ENCODE measurements at places on chromosomes 5 and 9.

DNA sequence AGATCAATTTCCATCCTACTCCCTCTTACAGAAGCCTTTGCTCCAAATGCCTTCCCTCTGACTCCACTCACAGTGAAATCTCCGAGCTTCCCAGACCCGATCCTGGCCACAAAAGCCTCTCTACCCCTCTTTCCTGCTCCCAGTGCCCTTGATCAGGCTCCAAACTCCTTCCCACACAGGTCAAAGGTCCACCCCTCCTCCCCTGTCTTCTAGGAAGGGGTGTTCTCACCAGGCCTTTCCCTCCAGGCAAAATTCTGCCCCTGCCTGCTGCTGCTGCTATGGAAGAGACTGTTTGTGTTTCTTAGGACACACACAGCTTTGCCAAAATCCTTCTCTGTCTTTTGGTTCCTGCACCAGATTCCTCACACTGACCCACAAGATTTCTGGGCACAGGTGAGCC, 85.8 kb upstream of the ALDH1A1 start:
- DNase-seq: no peak

DNA sequence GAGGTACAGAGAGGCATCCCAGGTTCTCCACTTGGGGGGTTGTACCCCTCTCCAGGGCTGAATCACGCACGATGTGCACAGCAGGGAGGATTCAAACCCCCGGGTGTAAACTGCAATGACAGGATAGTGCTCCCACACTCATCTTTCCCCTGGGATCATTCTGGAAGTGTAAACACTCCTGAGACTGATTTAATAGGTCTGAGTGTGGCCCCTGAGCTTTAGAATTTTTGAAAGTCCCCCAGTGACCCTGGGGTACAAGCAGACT, 16.5 kb downstream of the BICD2 start:
- no peak for DNase-seq

DNA sequence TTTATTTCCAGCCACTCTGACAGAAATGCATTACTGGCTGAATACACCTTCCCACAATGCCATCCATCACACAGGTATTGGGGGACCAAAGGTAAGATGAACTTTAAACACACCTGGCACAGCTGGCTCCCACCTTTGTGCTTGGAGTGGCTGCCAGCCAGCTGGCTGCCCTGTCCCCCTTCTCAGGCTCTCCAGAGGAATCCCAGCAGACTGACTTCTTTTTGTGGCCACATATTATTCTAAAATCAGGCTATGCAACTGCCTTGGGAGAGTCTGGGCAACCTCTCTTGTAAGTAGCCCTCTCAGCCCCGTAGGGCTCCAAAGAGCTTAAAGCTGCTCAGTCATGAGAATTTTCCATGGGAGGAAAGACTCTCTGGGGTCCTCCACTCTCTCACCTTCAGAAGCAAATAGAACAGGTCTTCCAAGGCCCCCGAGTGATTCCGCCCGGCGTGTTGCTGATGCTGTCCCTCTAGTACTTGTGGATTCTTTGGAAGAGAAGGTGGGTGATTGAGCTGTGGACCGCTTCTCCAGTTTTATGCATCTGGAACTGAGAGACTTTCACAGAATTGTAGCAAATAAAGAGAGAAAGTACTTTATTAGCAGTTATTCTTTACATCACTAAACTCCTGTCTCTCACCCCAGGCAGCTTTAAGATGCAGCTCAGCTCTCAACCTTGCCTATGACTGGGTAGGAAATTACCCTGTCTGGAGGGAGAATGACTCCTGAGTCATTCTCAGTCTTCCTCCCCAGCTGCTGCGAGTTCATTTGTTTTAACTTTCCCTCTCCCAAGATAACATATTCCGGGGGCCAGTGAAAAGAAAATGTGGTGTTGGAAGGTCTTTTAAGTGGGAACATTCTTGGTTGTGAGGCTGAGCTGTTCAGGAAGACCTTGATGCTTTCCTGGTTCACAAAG, 159.4 kb upstream of the PITX1 start:
- no peak for DNase-seq

DNA sequence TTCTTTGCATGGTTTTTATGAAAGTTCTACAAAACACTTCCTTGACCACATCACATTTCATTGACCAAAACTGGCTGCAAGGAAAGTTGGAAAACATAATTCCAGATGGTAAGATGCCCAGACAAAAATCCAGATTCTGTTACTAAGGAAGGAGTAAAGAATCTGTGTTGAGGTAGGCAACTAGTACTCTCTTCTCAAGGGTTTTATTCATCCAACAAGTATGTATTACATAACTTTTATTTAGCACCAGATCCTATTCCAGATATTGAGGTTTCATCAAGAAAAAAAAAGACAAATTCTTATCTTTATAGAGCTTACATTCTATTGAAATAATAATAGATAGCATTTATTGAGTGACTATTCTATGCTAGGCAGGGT, 43.2 kb upstream of the UGCG start:
- DNase-seq: no peak

GRCh38 chr5:34415559-34416198, 240.4 kb upstream of the RAI14 start:
- DNase-seq: no peak

GRCh38 chr5:135208903-135209721, 175.1 kb upstream of the PITX1 start:
- no peak for DNase-seq

GRCh38 chr9:97633859-97634490, 354 bp downstream of the NCBP1 start:
- DNase-seq: no peak

DNA sequence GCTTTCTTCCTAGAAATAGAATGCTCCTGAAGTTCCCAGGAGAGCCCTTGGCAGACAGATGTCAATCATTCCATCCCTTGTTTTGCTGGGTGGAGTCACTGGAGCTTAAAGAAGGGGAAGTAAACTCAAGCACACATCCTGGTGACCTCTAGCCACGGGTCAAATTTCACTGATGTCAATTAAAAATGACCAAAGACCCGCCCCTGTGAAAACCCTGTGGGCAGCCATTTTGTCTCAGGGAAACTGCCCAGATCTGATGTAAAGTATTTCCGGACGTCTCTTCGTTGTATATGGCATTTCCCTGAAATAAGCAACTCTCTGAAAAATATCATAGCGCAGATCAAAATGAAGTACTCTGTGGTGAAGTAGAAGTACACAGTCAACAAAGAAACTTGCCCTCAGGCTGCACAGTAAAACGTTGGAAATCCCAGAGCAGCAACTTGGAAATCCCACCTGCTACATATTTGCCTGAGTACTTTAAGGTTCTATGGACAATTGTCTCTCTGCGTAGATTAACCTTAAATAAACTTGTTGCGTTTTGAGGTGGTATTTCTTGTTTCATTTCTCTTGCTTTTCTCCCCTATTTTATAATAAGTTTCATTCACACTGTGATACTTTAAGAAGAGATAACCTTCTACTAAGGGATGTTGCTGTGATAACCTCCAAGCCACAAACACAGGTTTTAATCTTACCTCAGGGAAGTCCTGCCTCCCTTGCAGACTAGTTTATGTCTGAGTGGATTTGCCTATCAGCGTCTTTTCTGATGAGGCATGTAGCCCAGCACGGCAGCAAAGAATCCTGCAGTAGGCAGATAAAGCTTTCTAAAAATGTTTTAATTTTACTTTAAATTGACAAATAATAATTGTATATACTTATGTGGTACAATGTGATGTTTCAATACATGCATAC, 60.9 kb upstream of the PIP5K1B start:
- no peak for DNase-seq

GRCh38 chr5:178797101-178797521, 62.6 kb upstream of the ZNF354B start:
- no peak for DNase-seq

- DNase-seq: no peak
Measured at GRCh38 chr9:6575324-6576034, 70.0 kb downstream of the GLDC start.

DNA sequence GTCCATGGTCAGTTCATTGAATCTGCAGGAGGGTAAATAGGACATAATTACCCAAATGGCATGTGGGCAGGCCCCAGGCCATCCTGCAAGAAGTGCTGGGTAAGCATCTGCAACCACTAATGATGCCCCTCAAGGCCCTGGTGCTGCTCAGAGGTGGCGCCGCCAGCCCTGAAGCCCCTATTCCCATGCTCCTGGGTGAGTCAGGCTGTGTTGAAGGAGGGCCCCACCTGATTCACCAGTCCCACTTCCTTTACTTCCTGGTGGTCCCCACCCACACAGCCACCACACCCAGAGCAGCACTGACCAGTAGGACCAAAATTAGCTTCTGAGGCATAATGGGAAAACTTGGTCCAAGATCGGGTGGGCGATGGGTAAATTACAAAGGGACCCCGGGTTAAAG, 120.4 kb upstream of the SPRY4 start:
- no peak for DNase-seq

DNA sequence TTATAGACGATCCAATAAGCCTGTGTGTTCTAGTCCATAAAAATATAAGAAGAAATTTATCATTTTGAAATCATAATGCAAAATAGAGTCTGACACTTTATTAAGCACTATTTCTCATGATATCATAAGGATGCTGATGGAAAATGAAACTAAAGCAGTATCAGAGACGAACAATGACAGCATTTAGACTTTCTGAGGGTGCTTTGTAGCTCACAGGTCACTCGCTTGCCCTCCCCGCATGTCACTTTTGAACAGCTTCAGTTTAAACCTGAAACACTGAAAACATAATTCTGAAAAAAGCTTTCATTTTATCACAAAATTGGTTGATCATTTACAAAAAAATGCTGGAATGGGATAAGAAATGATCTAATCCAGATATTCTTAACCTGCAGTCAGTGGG, 247.1 kb downstream of the EBF1 start:
- DNase-seq: no peak

DNA sequence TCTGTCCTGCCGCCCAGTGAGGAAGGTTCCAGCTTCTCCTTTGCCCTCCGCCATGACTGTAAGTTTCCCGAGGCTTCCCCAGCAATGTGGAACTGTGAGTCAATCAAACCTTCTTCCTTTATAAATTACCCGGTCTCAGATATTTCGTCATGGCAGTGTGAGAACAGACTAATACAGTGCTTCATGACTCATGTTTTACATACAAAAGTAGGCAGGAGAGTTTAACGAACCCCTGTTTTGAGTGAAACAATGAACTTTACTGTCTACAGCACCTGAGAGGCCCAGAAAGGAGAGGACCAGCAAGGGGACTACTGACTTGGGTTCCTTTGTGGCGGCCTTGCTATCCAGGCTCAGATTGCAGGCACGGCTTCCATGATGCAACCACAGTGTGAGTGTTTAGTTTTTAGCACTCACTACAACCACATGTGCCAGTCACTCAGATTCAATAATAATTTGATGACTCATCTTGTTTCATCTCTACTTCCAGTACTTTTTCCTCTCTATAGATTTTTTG, 139.1 kb upstream of the CLINT1 start:
- DNase-seq: no peak

GRCh38 chr5:176965633-176966032, 40.9 kb downstream of the UIMC1 start:
- DNase-seq: no peak

- DNase-seq: peak; percentile 23
Measured at GRCh38 chr5:56200971-56201666, 32.0 kb downstream of the ANKRD55 start.

GRCh38 chr5:113900816-113901215, 387.3 kb downstream of the YTHDC2 start:
- no peak for DNase-seq

DNA sequence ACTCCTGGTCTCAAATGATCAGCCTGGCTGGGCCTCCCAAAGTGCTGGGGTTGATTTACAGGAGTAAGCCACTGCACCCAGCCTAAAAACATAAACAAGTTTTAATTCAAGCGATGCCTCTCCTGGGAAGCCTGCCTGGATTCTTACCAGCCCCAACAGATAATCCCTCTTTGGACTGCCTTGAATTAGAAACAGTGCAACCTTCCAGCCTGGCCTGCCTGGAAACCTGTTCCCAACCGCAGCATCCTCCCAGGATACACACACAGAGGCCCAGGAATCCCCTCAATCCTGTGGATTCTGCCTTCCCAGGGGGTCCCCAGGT, 19.2 kb downstream of the PTGES start:
- DNase-seq: no peak

DNA sequence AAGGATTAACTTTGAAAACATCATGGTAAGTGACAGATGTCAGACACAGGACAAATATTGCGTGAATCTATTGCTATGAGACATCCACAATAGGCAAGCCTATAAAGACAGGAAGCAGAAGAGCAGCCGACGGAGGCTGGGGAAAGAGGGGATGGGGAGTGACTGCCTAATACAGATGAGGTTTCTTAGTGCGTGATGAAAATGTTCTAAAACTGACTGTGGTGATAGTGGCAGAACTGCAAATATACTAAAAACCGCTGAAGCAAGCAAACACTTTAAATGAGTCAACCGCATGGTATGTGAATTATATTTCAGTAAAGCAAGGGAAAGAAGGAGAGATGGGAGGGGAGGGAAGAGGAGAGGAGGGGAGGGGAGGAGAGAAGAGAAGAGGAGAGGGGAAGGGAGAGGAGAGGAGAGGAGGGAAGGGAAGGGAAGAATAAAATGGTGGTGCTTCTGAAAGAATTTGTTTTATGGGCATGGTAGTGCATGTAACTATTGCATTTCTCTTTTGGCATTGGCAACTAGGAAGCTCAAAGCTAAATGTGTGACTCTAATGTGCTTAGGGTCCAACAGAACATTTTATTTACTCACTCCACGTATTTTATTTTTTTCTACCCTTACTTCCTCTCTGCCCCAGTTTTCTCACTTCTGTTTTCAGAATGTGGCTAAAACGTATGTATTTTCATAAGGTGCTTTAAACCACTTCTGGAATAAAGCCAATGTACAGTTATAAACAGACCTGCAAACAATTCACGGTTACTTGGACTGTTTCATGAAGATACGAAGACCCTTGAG, 21.3 kb downstream of the AKNA start:
- peak; percentile 30 for DNase-seq

GRCh38 chr9:107638521-107639310, 149.1 kb upstream of the KLF4 start:
- no peak for DNase-seq

DNA sequence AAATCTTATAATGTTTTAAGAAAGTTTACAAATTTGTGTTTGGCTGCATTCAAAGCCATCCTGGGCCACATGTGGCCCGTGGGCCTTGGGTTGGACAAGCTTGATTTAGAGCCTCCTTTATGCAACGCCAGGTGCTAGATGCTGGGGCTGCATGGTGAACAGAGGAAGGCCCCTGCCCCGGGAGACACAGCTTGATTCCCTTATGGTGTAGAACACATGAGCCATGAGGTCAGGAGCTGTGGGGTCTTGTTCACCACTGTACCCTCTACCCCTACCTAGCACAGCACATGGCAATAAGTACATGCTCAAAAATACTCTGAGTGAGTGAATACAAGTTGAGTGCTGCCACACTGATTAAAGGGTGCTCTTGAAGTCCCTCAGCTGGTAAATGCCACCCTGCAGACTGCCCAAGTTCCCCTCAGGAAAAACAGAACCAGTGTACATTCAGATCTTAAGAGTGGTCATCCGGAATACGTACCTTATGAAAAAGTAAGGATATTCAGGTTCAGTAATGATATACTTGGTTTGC, 71.9 kb downstream of the ARRDC3 start:
- no peak for DNase-seq

GRCh38 chr5:16780325-16780724, 155.8 kb downstream of the MYO10 start:
- DNase-seq: no peak

Data from T-helper 22 cell (primary cell).